ENCODE measurements at places on chromosomes 7 and 10.

GRCh38 chr7:27329909-27330308 lies 87.3 kb downstream of the EVX1 start:
- DNase-seq: no peak

- no peak for DNase-seq
Observed at GRCh38 chr7:26423436-26423835, 131.8 kb downstream of the SNX10 start.

GRCh38 chr7:7236041-7236440 lies 53.7 kb downstream of the C1GALT1 start:
- no peak for DNase-seq

GRCh38 chr7:149846021-149846420 lies 7.8 kb downstream of the ZNF862 start:
- no peak for DNase-seq

- no peak for DNase-seq
Observed at GRCh38 chr10:91935886-91936285, 12.3 kb downstream of the BTAF1 start.

DNA sequence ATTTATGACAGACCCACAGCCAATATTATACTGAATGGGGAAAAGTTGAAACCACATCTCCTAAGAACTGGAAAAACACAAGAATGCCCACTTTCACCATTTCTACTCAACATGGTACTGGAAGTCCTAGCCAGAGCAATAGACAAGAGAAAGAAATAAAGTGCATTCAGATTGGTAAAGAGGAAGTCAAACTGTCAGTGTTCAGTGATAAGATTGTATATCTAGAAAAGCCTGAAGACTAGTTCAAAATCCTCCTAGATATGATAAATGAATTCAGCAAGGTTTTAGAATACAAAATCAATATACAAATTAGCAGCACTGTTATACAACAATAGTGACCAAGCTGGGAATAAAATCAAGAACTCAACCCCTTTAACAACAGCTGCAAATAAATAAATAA lies 6.9 kb upstream of the ZNF138 start:
- no peak for DNase-seq

- no peak for DNase-seq
Observed at GRCh38 chr10:50605269-50605950, 18.3 kb downstream of the SGMS1 start.
